ENCODE measurements at places on chromosomes 13 and 19.

DNA sequence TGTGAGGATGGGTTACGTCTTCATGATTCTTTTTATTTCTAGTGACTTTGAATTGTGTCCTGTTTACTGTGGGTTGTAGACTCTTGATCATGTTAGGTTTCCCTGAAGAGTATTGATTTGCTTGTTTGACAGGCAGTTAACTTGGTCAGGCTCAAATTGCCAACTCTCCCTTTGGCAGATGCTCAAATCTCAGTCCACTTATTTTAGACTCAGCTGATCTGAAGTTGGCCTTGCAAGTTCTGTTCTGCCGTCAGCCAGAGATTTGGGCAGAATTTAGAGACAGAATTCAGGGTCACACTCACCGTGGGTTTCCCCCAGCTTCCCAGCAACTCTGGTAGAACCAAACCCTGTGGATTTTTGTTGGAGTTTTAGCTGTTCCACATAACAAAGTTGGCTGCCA is 71.6 kb upstream of the TEX29 start:
- DNase-seq, result no peak

- DNase-seq, result no peak
Observed at GRCh38 chr19:34539396-34539795, 57.8 kb downstream of the WTIP start.

GRCh38 chr19:5952193-5953029 is 25.5 kb downstream of the RANBP3 start:
- DNase-seq, result no peak

DNA sequence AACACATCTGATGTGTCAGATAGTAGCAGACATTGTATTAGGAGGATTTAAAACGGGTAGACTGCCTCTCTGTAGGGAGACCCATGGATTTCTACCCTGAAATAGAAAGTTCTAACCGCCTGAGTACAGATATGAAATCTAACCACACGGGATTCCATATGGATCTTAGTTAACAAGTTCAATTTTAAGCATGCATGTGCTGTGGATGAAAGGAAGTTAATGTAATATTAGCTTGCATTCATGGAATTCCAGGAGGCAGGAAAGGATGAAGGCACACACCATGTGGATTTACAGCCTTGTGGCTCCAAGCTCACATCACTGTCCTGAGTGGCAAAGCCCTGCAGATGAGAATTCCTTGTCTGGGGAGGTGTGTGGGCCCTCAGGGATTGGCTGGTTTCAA is 120.6 kb upstream of the IRS2 start:
- no peak for DNase-seq

DNA sequence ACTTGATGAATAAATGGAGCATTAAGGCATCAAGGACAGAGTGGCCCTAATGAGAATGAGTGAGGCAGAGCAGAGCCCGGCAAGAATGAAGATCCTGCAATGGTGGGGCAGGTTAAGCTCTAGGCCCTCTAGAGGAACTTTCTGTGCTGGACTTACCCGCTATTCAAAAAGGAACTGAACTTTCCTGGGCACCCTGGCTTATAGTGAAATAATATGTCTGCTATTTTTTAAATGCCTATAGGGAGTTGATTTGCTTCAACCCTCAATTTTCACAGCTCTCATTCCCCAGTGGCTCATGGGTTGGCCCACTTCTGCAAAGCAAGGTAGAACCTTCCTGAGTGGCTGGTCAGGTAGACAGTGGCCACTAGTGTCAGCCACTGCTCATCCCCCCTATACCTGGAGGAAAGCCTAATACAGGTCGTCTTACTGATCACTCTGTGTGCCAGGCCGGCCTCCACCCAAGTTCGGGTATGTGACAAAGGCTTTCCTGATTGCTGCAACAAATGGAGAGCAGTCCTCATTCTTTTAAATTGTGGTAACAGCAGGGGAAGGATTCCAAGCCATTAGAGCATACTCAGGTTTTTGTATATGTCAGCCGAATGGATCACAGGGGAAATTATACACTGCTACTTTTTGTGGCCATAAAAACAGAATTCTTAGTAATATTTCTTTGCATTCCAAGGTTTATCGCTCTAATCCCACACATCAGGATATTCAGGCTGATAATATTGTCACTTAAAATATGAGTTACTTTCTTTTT is 103.0 kb downstream of the KL start:
- no peak for DNase-seq

- no peak for DNase-seq
Observed at GRCh38 chr13:98279473-98280175, 102.6 kb upstream of the RNF113B start.

DNA sequence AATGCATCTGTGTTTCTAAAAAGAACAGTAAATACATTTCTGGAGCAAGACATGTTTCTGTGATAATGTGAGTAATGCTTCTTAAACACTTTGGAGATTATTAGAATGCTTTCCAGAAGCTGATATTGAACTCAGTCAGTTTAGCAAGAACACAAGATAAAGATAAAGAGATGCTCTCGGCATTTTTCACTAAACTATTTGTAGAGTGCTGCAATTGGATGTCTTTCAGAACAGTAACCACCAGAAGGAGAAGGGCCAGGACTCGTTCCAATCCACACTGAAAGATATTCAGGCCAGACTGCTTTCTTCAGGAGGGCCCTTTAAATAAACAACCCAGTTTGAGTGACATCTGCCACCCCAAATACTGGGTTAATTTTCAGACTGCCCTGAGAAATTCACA is 456.0 kb downstream of the TBC1D4 start:
- no peak for DNase-seq

GRCh38 chr13:99693852-99694611 is 192.8 kb downstream of the TM9SF2 start:
- DNase-seq, result no peak

GRCh38 chr13:33352041-33352440 is 66.5 kb upstream of the STARD13 start:
- DNase-seq, result no peak

DNA sequence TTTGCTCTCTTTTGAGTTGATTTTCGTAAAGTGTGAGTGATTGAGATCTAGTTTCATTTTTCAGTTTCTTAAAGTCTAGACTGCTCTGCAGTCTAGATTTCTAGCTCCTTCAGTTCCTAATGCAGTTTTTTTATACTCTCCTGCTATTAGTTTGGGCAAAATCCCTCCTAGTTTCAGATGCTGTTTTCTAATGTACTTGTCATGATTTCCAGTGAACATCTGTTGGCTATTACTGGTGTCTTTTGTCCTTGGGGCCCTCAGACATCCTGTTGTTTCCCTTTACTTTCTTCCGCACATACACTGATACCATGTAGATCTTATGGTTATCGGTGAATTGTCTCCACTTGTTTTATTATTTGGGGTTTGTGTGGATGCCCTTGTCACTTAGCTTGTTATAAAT is 292.1 kb downstream of the TDRD3 start:
- DNase-seq, result no peak

GRCh38 chr13:79973533-79973963 is 367.4 kb downstream of the SPRY2 start:
- DNase-seq, result no peak

DNA sequence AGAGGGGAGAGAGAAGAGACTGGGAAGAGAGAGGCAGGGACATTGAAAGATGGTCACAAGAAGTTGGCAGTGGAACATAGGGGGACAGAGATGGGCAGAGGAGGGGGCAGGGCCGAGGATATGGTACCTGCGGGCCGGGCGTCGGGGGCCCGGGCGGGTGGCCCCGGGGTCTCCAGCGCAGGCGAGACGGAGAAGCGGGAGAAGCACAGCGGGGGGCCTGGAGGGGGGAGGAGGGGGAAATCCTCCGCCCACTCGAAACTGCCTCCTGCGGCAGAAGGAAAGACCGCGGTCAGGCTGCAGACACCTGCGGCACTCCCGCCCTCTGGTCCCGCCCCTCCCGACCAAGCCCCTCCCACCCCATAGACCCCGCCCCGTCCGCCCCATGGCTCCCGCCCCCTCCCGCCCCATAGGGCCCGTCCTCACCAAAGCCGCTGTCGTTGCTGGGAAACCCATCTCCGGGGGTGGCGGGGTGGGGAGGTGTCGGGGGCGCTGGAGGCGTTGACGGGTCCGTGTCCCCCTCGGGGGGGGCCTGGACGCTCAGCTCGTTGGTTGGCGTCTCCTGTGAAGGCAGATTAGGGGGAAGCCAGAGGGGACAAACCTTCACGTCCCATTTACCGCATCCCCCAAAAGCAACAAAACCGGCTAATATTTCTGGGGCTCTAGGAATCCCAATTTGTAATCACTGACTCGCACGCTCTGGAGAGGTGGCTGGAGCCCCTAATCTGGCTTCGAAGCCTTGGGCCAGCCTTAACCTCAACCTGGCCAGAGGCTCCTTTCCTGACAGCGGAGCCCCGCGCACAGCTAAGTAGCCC is 20.4 kb downstream of the LMTK3 start:
- peak; percentile 55 for DNase-seq

DNA sequence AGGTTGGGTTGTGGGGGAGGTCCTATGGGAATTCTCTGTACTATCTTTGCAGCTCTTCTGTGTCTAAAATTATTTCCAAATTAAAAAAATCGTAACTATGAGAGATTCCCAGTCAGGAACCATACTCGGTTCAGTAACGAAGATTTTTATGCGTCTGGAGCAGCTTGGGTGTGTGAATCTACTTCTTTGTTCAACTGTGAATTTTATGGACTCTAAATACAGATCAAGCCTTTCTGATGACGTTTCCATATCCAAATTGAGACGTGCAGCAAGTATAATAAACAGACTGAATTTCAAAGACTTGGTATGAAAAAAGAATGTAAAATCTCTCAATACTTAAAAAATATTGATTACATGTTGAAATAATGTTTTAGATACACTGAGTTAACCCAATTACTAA is 30.9 kb downstream of the MLLT1 start:
- no peak for DNase-seq

DNA sequence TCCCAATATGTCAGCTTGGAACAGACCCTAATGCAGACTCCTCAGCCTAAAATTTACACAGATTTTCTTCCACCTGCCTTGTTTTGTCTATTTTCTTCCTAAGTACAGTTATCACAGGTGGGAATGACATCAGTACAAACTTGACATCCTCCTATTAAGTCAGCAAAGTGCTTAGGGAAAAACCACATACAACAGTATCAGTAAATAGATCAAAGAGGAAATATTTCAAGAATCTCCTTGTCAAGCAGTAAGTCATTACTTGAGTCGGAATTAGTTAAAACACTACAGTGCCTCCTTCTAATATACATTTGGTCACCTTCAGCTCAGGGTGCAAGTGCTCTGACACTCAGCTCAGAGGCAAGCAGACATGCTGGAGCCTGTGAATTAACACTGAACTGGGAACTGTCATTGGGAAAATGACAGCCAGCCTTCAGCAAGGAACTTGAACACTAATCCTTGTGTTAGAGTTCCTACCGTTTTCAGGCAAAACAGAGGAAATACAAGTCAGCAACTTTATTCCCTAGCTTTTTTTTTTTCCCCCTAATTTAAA is 394.3 kb upstream of the HTR2A start:
- no peak for DNase-seq

GRCh38 chr19:46656541-46656940 is 4.4 kb downstream of the DACT3 start:
- no peak for DNase-seq

- no peak for DNase-seq
Observed at GRCh38 chr13:77857531-77858209, 61.0 kb downstream of the EDNRB start.

DNA sequence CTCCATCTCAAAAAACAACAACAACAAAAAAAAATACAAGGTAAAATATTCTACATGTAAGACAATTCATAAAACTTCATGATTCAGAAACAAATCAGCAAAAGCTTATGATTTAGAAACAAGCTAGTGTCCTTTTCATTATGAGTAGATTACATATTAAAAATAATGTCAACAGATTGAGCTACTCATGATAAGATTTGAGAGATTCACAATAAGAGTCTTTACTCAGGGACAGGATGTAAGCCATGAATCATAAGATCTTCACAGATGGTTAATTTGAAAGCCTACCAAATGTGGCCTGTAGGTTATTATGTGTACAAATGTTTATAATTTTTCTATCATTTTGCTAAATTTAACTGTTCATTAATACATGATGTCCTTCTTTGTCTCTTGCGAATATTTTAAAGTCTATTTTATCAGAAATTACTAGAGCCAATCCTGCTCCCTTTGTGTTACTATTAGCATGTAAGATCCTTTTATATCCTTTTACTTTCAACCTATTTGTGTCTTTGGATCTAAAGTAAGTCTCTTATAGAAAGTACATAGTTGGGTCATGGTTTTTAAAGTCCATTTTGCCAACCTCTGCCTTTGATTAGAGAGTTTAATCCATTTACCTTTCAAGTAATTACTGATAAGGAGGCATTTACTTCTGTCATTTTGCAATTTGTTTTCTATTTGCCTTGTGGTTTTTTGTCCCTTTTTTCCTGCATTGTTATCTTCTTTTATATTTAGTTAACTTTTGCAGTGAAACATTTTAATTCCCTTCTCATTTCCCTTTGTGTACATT is 68.3 kb upstream of the RXFP2 start:
- DNase-seq, result no peak
